ENCODE measurements at places on chromosomes 5 and 9.

GRCh38 chr9:133050781-133051180 is 11.0 kb upstream of the CEL start:
- no peak for DNase-seq

GRCh38 chr5:19534751-19535150 is 453.2 kb downstream of the CDH18 start:
- no peak for DNase-seq

DNA sequence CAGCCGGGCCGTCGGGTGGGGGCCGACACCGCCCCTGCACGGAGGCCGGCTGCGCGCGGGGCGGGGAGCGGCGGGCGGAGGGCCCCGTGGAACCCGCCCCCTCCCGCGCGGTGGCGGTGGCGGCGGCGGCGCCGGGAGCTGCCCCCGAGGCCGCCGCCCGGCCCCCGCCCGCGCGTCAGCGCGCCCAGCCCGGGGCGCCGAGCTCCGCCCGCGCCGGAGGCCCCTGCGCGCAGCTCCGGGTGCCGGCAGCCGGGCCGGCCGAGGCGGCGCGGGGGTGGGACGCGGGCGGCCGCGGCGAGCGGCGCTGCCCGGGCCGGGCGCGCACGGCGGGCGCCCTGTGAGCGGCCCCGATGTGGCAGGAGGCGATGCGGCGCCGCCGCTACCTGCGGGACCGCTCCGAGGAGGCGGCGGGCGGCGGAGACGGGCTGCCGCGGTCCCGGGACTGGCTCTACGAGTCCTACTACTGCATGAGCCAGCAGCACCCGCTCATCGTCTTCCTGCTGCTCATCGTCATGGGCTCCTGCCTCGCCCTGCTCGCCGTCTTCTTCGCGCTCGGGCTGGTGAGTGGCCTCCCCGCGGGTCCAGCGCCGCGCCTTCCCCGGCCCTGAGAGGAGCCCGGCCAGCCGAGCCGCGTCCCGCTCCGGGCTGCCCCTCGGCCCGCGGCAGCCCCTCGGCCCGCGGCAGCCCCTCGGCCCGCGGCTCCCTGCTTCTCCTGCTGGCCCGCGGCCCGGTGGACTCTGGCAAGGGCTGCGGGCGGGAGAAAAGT is at the start of gene ADCY2:
Gene ADCY2, plus strand, starts transcription at position 192 of the 766 bp plus-strand sequence. Its CDS starts 159 bp downstream, at position 351.
- no peak for DNase-seq

DNA sequence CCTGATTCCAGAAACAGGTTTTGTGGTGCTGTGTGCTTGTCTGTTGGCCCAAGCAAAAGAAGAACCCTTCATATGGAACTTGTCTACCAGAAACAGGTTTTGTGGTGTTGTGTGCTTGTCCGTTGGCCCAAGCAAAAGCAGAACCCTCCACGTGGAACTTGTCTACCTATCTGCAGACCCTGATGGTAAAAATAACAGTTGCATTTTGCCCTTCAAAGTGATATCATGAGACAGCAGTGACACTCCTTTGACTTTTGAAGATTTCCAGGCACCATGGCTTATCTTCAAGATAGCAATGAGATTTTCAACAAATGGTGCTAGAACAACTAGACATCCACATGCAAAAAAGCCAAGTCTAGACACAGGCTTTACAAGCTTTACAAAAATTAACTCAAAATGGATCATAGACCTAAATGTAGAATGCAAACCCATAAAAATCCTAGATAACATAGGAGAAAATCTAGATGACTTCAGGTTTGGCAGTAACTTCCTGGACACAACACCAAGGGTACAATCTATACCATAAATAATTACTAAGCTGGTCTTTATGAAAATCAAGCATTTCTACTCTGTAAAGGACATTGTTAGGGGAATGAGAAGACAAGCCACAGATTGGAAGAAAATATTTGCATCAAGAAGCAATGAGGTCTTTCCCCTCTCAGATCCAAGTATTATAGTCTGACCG is 16.8 kb downstream of the MACROH2A1 start:
- DNase-seq = no peak

GRCh38 chr5:111746791-111747190 is 10.2 kb downstream of the NREP start:
- DNase-seq = no peak

DNA sequence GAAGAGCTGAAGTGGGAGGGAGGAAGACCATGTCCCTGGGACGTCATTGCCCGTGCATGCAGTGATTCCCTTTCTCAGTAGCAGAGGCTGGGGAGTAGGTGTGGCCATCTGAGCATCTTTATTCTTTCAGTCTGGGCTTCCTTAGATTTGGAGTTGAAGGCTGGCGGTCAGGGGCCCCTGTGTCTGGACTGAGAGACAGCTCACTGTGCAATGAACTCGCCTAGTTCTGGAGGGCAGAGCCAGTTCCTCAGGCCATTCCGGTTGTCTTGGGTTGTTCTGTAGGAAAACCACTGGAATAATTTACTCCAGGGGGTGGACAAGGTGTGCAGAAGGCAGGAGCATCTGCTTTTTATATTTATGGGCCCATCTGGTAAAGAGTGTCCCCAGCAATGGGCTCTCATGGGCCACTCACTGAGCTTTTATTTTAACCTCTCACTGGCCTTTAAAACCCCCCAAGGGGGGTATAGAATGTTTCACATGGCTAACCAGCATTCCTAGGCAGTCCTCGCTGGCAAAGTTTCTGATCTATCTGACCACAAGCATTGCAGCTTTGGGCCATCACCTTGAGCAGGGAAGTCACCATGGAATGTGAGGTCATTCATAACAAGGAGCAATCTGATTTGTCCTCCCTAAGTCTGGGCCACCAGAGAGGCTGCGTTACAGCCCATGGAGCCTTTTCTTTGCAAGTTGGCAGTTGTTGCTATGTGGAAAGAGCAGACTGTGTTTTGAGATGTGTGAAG is 9.2 kb downstream of the STC2 start:
- DNase-seq = no peak

GRCh38 chr5:151562019-151562707 is 29.0 kb downstream of the FAT2 start:
- no peak for DNase-seq

DNA sequence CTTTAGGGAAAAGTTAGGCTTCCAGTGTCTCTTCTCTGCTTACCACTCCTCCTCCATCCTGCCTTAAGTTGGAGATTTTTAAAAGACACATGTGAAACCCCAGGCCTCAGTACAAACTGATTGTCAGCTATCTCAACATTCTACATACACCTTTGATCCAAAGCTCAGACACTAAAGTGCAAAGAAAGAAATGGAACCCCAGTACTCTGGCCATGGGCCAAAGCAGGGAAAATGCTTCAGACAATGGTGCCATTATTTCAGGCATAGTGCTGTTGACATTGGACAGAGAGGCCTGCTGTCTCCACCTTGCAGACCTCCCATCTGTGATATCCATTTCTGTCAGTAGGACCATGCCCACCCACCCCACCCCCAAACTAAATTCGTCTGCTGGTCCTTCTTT is 49.1 kb downstream of the G3BP1 start:
- no peak for DNase-seq

DNA sequence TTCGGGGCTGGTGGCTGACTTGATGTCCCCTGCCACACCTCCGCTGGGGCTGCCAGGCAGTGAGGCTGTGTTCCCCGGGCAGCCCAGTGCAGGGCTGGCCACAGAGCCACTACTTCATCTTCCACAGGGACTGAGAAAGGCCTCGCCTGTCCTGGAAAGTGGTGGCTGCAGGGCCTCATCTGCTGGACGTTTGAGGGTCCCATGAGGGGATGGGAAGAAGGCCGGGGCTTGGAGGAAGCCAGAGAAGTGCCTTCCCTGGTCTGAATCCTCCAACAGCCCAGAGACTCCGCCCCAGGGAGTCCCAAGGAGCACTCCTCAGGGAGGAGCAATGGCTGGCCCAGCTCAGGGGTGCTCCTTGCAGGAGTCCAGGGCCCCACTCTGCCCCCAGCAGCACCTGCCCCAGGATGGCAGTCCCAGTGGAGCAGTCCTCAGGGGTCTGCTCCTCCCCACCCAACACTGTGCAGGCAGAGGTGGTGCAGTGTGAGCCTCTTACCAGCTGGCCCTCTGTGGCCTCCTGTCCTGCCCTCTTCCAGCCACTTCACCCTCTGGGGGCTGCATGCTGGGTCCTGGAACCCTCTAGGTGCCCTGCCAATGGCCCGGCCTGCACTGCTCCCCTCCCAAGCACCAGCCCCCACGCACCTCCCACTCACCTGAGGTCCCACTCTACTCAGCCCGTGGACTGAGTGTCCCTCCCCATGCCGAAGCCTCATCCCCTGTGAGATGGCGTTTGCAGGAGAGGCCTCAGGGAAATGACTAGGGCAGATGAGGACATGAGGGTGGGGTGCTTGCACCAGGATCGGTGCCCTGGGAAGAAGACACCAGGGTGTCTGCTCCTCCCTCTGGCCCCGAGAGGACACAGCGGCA is 47.3 kb upstream of the COL5A1 start:
- DNase-seq = peak; percentile 63

DNA sequence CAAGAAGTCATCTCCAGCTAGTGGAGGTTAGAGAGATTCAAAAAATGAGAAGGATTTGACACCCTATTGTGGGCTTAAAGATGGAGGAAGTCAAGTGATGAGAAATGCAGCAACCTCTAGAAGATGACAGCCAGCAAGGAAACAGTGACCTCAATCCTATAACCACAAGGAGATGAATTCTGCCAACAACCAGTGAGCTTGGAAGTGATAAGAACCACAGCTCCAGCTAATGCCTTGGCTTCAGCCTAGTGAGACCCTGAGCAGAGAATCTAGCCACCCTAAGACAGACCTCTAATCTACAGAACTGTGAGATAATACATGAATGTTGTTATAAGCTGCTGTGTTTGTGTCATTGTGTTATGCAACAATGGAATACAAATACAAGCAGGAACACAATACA is 262.4 kb downstream of the GRIA1 start:
- DNase-seq = no peak

GRCh38 chr9:129353697-129354336 is 175.8 kb upstream of the IER5L start:
- DNase-seq = no peak

- DNase-seq = peak; percentile 93
Measured at GRCh38 chr9:1050125-1050895, at the start of gene DMRT2. Gene DMRT2 (plus strand): TSS chr9:1050357. CDS start chr9:1051614, 1,257 bp downstream.

- DNase-seq = no peak
Measured at GRCh38 chr5:151254556-151254955, 1.6 kb downstream of the GM2A start.

GRCh38 chr5:143708672-143709071 is 103.3 kb upstream of the HMHB1 start:
- DNase-seq = no peak

- DNase-seq = no peak
Measured at GRCh38 chr5:84667576-84667975, 282.9 kb upstream of the EDIL3 start.

DNA sequence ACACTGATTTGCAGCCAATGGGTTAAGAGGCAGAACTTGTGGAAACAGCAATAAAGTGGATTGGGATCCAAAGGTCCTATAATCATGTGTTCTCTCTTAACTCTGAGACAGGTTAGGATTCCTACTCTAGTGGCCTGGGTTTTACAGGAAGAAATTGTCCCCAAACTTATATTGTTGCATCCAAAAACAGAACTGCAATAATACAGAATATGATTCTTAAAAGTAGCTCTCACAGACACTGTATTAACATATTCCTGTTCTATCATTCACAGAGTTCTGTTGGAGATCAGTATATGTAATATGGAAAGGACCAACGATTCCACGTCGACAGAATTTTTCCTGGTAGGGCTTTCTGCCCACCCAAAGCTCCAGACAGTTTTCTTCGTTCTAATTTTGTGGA is at the start of gene OR13C8:
Gene OR13C8, plus strand, starts transcription at position 301 of the 400 bp plus-strand sequence. Its CDS starts 0 bp downstream, at position 301.
- no peak for DNase-seq

GRCh38 chr5:140073296-140073695 is 30.2 kb upstream of the NRG2 start:
- no peak for DNase-seq

GRCh38 chr9:94949370-94949769 is 222.9 kb downstream of the AOPEP start:
- no peak for DNase-seq

DNA sequence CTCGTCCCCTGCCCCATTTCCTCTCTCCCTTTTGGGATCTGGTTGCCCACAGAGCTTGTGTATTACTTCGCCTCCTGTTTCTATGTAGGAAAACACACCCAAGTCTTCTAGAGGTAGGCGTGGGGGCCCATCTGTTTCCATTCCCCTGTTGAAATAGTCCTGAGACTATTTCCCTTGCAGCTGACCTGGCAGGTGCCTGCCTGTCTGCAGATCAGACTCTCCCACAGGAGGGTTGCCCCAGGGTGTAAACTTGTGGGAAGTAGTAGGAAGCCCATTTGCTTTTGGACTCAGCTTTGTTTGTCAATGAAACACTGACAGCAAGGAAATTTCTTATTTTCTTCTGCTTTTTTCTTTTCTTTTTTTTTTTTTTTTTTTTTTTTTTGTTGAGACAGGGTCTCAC is 16.3 kb upstream of the GARNL3 start:
- no peak for DNase-seq

DNA sequence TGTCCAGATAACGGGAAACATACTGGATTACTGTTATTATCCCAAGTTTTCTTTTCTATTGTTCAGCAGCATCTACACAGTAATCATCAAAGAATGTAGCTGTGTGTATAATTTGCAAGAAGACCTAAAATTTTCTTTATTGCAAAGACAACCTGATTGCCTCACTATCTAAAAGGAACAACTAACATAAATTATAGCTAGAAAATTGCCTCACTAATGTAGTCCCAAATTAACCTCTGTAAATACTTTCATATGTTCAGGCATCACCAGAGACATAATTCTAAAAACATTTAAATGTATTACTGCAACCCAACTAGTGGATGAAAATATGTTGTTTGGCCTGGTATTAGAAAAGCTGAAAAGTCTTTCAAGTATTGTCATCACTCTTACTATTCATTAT is 275.4 kb downstream of the CDH12 start:
- DNase-seq = no peak

GRCh38 chr5:142896325-142897007 is 126.3 kb downstream of the ARHGAP26 start:
- no peak for DNase-seq

DNA sequence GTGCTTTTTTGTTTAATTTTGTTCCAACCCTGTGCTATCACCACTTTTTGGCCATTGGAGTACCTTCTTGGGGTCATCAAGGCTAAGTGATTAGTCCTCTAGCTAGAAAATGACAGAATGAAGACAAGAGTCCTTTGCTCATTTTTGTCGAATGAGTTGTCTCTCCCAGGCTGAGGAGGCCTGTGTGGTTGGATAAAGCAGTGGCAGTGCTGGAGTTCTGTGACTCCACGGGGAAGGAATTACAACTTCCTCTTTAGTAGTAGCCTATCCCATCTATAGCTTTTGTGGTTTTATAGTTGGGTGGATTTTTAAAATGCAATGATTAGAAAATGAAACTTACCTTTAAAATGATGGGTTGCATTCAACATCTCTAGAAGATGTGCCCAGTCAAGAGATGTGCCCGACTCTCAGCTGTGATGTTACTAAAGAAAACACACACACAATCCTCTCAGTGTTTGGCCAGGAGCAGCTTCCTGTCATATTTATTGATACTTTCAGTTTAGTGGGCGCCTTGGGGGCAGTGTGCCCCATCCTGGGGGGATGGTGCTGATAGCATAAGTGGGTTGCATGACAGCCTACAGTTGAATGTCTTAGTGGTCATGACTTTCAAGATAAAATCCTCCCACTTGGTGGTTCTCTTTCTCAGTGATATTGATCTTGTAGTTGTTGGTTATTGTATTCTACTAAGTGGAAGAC is 11.9 kb downstream of the OTULINL start:
- no peak for DNase-seq

Data from type B pancreatic cell (in vitro differentiated cells).